ENCODE measurements at places on chromosomes 16 and 17.

GRCh38 chr17:8801135-8801840 lies 2.1 kb upstream of the MFSD6L start:
- peak; percentile 47 for DNase-seq

GRCh38 chr16:74871608-74872007 lies 97.0 kb upstream of the FA2H start:
- DNase-seq = peak; percentile 82

DNA sequence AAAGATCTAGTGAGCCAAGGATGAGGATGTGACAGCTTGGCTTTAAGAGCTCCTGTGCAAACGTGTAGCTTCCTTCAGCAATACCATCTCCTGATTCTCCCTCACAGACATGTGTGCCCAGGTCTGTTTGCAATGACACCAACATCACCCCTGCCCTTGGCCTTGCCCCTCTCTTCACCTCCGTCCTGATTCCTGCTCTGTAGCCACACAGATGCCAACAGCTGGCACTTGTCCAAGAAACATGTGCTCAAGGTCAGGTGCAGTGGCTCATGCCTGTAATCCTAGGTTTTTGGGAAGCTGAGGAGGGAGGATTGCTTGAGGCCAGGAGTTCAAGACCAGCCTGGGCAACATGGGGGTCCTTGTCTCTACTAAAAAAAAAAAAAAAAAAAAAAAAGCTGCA lies 103.8 kb upstream of the CRHR1 start:
- no peak for DNase-seq

DNA sequence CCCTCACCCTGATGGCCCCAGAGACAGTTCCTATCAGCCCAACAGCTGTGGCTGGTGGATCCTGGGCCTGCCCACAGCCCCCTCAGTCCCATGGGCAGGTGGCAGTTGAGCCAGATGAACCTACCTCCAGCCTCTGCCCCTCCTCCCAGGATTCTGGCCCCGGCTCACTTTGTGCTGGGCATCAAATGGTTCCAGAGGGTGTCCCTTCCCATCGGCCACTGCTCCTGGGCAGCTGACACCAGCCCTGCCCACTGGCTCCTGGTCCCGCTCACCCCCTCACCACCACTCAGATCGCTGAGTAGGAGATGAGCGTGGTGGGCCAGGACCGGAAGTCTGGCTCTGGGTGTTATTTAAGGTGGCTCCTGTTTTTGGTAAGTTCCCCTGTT lies 2.0 kb downstream of the TTYH2 start:
- no peak for DNase-seq

GRCh38 chr16:583815-584591 lies 5.9 kb upstream of the RAB40C start:
- DNase-seq = peak; percentile 68

DNA sequence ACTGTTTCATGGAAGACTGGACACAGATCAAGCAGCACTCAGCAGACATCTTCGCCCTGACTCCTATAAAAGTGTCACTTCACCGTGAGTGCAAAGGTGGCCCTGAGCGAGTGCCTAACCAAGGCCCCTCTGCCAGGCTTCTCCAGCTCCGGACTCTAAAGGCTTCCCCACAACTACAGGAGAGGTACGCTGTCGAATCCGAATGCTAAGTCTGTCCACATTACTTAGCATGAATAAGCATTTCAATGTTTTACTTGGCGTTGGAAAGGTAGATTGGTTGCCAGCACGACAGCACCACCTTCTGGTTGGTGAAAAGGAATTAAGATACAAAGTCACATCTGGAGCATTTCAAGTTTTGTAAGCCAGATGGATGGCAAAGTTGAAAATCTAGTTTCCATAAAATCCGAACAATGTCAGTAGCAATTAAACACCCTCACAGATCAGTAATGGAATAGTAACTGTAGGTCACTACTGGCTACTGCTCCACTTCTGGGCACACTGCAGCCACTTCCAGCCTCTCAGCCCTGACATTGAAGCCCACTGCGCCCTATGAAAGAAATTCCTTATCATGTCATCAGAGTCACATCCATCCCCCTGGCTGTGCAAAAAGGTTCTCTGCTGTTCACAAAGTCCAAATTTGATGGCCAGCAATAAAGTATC lies 100.9 kb downstream of the PARN start:
- DNase-seq = peak; percentile 87

GRCh38 chr17:7673239-7673638 lies 14.1 kb downstream of the TP53 start:
- peak; percentile 93 for DNase-seq

- peak; percentile 65 for DNase-seq
Measured at GRCh38 chr17:31598399-31598782, 206.9 kb downstream of the RAB11FIP4 start.

- peak; percentile 83 for DNase-seq
Measured at GRCh38 chr17:47713980-47714700, 18.9 kb upstream of the TBX21 start.

- DNase-seq = peak; percentile 92
Measured at GRCh38 chr17:57954397-57955182, 622 bp downstream of the CUEDC1 start.

GRCh38 chr16:30758988-30759491 lies 2.8 kb downstream of the CFAP119 start:
- DNase-seq = no peak

DNA sequence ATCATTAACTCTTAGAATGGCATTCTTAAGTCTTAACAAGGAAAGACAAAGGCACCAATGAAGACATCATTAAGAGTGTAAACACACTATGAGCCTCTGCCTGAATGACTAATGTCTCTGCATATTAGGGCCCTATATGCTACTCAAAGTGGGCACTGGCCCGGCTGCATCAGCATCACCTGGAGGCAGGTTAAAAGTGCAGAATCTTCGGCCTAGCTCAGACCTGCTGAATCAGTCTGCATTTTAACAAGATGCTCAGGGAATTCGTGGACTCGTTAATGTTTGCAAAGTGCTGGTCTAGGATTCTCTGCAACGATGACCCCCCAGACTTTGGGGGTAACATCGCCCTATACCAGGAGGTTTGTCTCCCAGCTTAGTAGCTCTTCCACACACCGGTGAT lies 6.7 kb downstream of the MPP3 start:
- DNase-seq = no peak

- no peak for DNase-seq
Measured at GRCh38 chr17:29883497-29883896, 46.5 kb downstream of the SSH2 start.

DNA sequence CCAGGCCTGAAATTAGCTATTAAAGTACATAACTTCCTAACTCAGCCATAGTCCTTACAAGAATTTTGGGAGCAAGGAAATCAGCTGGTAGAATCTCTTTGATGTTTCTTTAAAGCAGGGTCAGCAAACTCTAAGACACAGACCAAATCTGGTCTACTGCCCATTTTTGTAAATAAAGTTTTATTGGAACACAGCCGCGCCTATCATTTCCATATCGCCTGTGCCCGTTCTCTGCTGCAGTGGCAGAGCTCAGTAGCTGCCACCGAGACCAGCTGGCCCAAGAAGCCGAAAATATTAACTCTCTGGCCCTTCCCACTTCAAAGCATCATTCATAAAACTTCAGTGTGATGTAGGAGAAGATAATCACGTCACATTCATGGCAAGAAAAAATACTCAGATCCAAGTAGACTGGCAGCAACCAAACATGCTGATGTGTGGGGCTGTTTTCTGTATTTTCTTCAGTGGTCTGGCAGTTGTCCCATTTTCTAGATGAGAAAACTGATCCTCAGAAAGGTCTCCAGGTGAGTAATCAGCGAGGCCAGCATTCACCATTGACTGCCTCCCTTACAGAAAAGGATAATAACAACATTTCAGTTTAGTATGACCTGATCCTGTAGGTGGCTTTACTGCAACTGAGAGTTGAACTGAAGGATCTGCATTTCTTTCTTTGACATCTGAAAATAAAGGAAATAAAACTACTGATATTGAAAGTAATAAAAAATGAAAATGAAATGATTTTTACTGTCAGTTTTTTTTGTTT lies 18.0 kb upstream of the HSBP1 start:
- DNase-seq = no peak

GRCh38 chr16:63776034-63776433 lies 1345.8 kb downstream of the CDH11 start:
- DNase-seq = no peak

GRCh38 chr16:30839523-30840227 lies 52.7 kb upstream of the ZNF629 start:
- peak; percentile 72 for DNase-seq

DNA sequence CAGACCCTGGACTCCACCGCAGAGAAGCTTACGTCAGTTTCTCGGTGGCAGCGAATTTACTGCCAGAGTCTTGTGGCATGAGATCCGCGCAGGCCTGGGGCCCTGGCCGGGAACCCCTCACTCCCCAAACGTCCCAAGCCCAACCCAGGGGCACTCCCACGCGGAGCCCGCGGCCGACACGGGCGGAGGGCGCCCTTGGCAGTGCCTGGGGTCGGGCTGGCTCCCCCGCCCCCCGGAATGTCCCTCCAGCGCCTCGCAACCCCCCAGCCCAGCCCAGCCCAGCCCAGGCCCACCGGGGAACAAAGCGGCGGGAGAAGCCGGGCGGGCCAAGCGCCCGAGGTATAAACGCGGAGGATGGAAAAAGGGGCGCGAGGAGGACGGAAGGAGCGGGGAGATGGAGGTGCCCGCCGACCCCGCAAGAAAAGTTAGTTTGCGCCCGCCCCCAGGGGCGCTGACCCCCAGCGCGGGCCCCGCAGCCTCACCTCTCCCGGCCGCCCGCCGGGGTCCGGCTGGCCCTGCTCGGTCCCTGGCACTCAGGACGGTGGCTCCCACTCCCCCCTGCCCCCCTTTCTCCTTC lies 330 bp downstream of the CASKIN2 start:
- DNase-seq = no peak

DNA sequence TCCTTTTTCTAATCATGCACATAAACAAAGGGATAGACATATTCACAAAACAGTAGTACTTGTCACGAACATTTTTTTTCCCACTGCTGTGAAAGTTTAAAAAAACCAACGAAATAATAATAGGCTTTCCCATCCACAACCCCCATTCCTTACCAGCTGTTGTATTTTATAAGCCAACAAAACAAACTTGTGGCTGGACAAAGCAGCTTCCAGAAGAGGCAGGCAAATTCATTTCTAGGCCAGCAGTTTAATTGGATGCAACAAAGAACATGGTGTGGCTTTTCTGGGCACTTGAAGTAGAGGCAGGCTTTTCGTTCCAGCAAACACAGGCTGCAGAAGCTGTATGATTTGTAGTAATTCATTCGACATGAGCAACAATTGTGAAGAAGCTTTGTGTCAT lies 56.0 kb upstream of the FAM20A start:
- no peak for DNase-seq

GRCh38 chr17:33949100-33949499 lies 306.0 kb upstream of the CCL2 start:
- peak; percentile 95 for DNase-seq

- no peak for DNase-seq
Measured at GRCh38 chr16:1013593-1013900, 32.0 kb downstream of the SOX8 start.

- no peak for DNase-seq
Measured at GRCh38 chr16:11379420-11379819, 34.2 kb downstream of the RMI2 start.

GRCh38 chr17:33234930-33235685 lies 58.0 kb downstream of the ASIC2 start:
- no peak for DNase-seq

GRCh38 chr16:11890231-11890965 lies 25.4 kb downstream of the GSPT1 start:
- DNase-seq = no peak

DNA sequence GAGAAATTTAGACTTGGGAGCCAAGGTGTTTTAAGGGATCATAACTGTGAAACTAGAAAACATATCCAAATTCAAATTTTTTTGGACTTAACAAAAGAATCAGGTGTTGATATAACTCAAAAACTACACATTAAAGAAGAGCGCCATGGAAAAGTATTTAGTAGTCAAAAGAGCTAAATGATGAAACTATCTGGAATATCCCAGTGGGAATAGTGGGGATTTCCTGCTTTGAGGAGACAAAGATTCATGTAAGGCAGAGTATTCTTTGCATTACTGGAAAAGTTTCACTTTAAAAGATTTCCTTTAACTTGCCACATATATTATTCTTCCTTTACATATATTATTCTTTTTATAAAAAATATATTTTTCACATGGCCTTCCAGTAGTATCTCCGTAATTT lies 40.3 kb upstream of the VPS4A start:
- DNase-seq = no peak

DNA sequence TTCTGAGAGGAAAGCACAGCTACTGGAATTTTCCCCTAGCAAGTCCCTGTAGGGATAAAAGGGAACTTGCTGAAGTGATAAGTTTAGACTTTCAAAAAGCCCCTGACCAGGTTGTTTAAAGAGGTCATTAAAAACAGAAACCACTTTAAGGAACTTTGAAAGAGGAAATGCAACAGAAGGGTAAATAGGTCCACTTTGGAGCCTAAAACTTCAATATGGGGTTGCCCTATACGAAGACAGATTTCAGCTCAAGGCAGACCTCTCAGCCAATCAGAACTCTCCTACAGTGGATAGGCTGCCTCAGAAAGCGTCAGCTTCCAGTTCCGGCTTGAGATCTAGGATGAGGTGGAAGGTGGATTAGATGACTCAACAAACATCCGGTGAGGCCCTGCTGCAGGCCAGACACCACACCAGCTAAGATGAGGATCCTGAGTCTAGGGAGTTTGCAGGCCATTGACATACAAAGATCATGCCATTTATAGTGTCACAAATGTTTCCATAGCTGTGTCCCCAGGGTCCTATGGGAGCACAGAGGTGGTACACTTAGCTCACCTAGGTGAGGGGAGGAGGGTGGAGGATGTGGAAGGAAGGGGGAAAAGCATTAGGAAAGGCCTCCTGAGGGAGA lies 7.9 kb upstream of the MFSD6L start:
- peak; percentile 51 for DNase-seq

DNA sequence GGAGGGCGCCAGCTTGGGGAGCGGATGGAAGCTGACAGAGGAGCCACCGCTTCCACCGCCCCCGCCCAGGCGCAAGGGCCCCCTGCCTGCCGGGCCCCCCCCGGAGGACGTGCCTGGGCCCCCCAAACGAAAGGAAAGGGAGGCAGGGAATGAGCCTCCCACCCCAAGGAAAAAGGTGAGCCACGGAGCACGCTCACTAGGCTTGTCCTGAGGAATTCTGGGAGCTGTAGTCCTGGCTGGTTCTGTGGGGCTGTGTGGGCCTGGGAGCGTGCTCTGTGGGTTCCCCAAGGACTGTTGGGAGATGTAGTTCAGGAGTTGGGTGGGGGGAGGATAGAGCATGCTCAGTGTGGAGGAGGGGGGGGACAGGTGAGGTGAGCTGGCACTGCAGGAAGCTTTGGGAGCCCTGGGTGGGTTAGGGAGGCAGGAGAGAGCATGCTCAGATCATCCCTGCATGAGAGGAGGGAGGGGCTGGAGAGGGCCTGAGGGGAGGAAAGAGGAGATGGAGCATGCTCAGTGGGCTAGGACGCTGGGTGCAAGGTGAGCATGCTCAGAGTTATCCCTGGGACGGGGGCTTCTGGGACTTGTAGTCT lies 4.5 kb downstream of the FBXL19 start:
- peak; percentile 97 for DNase-seq

DNA sequence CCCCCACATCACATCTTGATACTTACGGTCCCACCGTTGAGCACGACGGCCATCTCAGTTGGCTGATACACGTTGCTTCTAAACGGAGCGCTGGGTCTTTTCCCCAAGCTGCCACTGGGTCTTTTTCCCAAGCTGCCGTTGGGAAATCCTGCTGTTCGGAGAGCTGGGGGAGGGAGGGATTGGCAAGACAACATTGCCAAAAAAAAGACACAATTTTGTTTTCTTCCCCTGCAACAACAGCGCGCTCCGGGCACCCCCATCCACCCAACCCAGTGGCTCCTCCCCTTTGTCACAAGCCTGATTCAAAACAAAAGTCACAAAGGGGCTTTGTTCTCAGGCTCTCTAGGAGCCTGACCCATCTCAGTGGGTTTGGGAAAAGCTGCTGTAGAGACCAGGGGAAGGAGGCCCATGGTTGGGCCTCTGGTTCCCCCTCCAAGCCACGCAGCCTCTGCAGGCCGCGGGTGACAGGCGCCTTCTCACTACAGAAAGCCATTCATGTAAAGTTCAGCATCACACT lies 22.8 kb downstream of the GPRC5B start:
- DNase-seq = peak; percentile 82
